ENCODE measurements at places on chromosomes 3 and 15.

DNA sequence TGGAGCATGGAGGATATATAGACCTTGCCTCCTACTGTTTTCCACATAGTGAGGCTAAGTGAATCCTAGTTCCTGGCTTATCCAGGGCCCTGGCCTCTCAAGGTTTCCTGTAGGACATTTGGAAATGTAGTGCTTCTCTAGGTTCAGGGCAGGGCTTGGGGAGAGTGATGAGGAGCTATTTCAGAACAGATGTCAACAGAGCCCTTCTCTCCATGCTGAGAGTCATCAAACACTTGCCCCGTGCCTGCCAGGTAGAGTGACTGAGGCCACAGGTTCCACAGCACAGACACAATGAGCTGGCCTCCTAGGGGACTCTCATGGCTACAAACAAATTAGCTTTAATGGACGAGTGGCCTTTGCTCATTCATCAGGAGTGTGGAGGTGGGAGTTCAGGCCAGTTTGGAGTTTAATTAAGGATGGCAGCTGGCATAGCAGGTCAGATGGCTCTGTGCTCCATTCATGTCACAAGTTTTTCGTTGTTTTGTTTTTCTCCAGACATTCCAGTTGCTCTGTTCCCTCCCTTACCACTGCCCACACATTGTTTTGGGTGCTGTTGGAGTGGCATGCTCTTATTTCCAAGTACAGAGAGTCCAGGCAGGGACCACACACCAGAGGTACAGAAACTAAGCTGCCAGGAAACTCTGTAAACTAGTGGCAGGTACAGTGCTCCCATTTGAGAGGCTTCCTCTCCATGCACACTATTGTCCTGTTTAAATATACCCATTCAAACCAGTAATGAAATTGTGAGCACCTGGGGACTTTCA, 189.8 kb downstream of the RYR3 start:
- DNase-seq, result no peak

DNA sequence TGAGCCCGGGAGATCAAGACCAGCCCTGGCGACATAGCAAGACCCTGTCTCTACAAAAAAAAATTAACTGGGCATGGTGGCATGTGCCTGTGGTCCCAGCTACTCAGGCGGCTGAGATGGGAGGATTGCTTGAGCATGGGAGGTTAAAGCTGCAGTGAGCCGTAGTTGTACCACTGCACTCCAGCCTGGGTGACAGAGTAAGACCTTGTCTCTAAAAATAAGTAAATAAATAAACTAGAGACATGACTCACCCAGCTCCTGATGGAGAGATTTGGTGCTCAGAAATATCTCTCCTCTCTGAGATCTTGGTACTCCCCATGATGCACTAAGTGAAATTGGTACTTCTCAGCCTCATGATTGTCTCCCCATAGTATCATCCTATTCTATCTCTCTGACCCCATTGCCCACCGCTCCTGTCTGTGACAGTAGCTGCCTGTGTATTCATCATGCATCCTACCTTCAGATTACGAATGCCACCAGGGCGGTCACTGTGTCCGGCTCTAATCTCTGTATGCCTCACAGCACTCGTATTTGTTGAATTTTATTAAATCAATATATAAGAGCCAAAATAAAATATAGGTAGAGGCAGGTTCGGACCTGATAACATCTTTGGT, 50.9 kb downstream of the ABHD2 start:
- no peak for DNase-seq

DNA sequence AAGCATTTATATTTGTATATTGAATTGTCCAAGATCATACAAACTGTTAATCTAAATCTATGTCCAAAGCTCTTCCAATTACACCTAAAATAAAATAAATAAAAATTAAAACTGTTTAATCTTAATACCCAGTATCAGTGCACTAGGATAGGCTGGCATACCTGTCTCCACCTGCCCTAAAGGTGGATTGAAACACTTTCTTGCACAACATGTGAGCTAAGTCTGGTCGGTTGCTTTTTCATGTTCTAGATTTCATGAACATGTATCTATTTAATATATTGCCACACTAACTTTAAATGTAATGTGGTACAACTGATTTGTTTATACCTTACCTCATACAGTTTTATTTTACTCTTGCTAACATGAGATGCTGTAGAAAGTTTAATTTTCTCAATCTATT, 193.0 kb downstream of the VGLL3 start:
- DNase-seq, result no peak

DNA sequence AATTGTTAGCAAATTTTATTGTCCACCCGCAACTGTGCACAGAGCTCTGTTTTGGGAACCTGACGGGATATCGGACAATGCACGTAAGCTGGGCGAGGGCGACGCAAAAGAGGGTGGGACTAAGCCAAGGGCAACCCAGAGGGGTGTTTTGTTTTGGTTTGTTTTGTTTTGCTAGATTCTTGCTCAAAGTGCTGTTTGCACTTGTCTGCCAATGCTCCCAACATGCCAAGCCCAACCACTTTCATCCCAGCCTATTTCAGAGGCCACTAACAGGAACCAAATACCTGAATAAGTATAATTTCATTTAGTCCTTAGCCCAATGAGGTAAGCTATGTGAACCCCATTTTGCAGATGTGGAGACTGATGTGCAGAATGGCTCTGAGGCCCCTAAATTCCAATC, 9.7 kb upstream of the CMTM7 start:
- no peak for DNase-seq

GRCh38 chr3:195570344-195570743, 13.4 kb downstream of the APOD start:
- DNase-seq, result no peak

DNA sequence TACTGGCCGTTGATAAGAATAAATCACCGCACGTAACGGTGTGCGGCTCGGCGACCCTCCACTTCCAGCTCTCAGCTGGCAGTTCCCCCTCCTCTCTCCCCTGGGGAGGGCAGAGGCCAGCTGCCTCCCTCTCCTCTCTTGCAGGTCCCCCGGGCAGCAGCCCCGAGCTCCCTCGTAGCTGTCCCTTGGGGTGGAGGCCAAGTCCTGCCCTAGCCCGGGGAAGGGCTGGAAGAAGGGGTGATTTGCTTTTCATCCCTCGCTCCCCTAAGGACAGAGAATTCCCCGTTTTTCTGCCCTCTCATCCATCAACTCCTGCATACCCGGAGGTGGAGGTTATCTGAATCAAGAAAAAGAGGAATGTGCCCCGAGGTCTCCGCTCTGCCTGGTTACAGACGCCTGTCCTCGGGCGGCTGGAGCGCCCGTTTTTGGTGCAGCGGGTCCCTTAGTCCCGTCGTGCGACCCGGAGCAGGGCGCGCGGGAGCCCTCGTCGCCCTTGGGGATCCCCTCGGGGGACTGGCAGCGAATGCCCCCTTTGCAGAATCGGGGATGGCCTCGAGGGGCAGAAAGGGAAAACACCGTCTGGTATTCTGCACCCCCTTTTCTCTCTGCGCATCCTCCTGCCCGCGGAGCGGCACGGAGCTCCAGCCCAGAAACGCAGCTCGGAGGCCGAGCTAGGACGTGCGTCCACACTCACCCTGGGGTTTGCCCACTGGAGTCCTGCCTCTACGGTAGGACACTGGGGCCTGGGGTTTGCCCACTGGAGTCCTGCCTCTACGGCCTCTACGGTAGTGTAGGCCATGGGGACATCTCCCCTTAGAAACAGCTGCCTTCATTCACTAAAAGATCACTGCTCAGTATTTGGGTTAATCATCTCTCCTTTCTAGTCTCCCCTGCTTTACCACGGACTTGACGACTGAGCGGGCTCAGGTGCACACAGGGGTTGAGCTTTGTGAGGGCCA, 2.2 kb downstream of the PTPRG start:
- no peak for DNase-seq

- no peak for DNase-seq
These were observed 42.5 kb upstream of the KPNA4 start for GRCh38 chr3:160607826-160608225.

- DNase-seq, result no peak
These were observed 28.1 kb downstream of the CCRL2 start for GRCh38 chr3:46435081-46435726.

DNA sequence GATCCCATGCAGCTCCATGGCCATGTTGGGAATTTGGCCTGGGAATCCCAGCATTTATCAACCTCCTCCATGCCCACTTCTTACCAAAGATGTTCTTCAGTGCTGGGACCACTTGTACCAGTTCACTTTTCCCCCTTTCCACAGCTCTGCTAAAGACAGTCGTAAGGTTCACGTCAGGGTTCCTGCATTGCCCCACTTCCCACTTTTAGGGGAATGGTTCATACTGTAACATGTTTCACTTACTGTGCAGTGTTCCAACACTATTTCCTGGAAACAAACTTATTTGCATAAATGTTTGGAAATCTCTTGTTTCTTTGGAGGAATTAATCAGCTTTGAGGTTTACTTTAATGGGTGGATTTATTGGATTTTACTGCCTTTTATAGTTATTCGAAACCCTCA, 17.0 kb downstream of the APH1B start:
- no peak for DNase-seq

GRCh38 chr3:13655061-13655913, 106.4 kb downstream of the FBLN2 start:
- no peak for DNase-seq

DNA sequence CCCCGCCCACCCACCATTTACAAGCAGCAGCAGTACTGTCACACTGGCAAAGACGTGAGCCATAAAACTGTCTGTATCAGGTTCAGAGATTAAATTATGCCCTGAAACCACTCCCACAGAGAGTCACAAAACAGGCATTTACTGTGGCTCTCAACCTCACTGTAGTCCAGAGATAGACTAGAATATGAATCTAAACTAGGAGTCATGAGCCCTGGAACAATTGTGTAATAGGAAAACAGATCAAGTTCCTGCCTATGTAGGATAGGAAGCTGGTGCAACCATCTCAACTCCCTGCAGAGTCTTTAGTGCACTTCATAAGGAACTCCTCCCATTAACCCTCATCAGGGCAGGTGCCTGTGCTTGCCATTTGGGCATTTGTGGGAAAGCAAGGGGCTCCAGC, 61.7 kb downstream of the FAM227B start:
- no peak for DNase-seq

DNA sequence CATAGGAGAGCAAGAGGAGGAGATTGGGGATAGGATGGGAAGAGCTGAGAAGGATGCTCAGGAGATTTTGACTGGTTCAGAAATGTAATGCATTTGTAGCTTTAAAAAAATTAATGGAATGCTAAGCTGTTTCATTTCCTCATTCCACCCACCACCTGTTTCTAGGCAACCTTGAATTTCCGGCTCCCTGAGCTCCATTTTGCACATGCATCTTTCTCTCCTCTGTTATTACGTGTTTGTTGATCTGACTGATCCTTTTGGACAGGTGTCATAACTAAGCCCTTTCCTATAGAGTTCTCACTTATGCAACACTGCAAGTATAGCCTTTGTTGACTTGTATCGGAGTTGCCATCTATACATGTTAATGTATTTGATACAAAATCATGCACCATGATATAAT, 4.3 kb downstream of the TMPRSS7 start:
- no peak for DNase-seq

DNA sequence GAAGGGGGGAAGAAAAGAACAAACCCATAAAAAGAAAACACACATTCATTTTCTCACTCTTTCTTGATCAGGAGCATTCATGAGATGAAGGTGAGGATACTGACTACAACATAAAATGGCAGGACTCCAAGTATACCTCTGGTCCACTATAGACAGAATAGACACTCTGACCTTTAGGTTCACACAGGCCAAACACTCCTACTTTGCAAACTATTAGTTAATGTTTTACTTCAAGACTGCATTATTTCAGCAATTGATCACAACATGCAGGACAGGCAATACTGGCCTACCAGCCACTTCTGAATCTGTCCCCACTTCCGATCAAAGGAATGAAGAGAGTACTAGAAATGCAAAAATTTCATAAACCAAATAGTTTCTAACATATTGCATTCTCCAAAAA, 47.0 kb downstream of the LRRFIP2 start:
- no peak for DNase-seq

DNA sequence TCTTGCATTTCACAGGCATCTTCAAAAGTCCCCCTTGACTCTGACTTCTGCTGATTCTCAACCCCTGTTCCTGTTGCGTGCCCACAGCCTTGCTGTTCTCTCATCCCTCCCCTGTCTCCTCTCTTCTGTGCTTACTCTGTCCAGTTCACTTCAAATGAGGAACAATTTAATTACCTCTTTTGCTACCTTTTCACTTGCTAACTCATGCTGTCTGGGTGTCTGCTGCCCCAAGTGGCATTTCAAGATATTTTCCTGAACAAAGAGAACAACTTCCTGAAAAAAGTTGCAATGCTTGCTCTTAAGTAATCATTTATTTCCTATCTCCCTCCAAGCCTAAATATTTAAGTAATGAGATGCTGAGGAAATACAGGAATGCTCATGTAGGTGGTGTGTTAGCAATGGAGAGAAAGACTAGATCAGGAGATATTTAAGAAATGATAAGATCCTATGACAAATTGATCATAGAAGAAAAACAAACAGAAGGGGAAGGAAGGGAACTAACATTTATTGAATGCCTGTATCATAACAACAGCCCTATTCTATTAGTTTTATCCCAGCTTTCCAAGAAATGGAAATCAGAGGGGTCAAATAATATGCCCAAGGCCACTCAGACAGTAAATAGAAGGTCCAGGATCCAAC, 42.2 kb downstream of the SV2B start:
- no peak for DNase-seq

- DNase-seq, result no peak
These were observed 6.3 kb upstream of the RTP4 start for GRCh38 chr3:187361835-187362234.

DNA sequence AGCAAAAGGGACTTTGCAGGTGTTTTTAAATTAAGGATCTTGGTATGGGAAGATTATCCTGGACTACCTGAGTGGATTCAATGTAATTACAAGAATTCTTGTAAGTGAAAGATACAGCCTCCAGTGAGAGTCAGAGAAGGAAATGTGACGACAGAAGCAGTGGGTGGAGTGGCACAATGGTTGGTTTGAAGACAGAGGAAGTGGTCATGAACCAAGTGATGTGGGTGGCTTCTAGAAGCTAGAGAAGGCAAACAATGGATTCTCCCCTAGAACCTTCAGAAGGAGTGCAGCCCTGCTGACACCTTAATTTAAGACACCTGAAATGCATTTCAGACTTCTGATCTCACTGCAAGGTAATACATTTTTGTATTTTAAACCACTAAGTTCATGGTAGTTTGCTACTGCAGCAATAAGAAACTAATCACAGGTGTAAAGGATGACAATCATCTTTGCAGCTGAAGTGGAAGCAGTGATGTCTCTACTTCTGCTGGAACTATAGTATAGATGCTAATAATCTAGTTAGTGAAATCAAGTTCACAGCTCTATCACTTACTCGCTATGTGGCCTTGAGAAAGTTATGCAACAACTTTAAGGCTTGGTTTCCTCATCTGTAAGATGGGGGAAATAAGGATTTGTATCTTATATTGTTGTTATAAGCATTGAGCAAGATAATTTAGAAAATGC, 403.4 kb upstream of the SUCLG2 start:
- DNase-seq, result peak; percentile 17

- no peak for DNase-seq
These were observed 151.5 kb upstream of the BHLHE40 start for GRCh38 chr3:4827767-4828166.

DNA sequence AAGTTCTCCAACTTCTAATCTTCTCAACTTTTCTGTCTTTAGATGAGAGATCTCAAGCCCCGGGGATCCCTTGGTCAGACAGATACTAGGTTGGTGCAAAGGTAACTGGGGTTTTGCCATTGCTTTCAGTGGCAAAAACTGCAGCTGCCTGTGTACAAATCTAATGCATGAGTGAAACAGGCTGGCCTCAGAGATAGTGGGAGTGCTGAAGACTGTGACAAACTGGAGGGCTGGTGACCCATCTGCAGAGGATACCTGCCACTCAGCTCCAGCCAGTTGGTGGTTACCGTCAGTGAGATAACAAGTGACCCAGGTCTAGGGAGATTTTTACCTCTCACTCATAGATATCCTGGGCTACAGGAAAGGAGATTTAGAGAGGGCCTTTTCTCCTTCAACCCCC, 85.7 kb downstream of the RYR3 start:
- DNase-seq, result no peak

GRCh38 chr3:69426291-69426966, 40.5 kb upstream of the FRMD4B start:
- DNase-seq, result no peak

Measured in activated CD8-positive, alpha-beta memory T cell treated with anti-CD3 and anti-CD28 coated beads for 1 hour (primary cell).